ENCODE measurements at places on chromosomes 11 and 22.
A peak's percentile ranks its signal among the peaks of the same experiment; 100 is the strongest.

GRCh38 chr11:12918667-12919066, 90.4 kb upstream of the RASSF10 start:
- no peak for DNase-seq

- DNase-seq: no peak
Measured at GRCh38 chr11:104918113-104918824, 20.0 kb upstream of the CASP12 start.

- no peak for DNase-seq
Measured at GRCh38 chr22:32717337-32718240, 83.9 kb upstream of the TIMP3 start.

DNA sequence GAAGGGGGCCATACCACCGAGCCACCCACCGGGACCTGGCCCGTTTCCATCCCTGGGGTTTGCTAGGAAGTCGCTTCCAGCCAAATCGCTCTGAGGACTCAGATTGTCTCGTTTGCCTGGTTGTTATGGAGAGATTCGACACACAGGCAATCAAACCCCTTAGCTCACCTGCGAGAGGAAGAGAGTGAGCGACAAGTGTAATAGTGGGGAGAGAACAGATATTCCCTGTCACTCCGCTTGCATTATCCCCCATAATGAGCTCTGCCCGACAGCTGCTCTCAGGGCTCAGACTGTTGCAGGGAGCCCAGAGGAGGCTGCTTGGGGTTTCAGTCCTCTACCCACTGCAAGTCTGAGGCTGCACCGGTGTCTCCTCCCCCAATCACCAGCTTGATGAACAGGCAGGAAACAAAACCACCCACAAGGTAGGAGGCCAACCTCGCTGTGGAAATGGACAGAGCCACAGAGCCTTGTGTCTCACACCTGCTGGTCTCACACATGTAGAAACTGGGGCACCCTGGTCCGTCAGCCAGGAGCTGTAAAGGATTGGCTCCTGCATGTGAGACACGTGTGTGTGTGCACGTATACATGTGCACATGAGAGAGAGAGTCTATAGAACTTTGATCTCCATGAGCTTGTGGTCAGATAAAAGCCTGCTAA, 351.1 kb downstream of the BUD13 start:
- DNase-seq: no peak

GRCh38 chr11:121453589-121454299, 977 bp upstream of the SORL1-AS1 start:
- no peak for DNase-seq

- DNase-seq: no peak
Measured at GRCh38 chr11:112543390-112543789, 282.7 kb upstream of the PLET1 start.

GRCh38 chr11:26483108-26483507, 89.0 kb downstream of the MUC15 start:
- DNase-seq: no peak

DNA sequence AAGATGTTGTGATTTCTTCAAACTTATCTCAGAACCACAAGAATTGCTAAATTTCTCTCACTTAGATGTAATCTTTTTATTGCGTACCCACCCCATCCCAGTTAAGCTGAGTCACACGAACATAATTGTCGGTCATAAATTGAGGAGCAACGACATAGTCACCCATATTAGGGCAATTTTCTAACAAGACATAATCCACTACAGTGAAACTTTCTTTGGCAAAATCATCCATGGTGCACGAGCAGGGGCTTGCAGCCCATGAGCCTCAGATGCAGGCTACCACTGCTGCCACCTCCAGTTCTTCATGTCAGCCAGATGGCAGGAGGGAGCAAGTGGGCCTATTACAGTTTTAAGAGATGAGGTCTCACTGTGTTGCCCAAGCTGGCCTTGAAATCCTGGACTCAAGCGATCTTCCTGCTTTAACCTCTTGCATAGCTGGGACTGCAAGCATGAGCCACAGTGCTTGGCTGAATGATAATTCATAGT, 70.3 kb upstream of the GRK2 start:
- no peak for DNase-seq

GRCh38 chr22:48840112-48840949, 987.3 kb downstream of the BRD1 start:
- no peak for DNase-seq

- no peak for DNase-seq
Measured at GRCh38 chr22:50326225-50326955, 422 bp downstream of the DENND6B start.

GRCh38 chr11:122764371-122765090, 73.8 kb upstream of the CRTAM start:
- DNase-seq: no peak

DNA sequence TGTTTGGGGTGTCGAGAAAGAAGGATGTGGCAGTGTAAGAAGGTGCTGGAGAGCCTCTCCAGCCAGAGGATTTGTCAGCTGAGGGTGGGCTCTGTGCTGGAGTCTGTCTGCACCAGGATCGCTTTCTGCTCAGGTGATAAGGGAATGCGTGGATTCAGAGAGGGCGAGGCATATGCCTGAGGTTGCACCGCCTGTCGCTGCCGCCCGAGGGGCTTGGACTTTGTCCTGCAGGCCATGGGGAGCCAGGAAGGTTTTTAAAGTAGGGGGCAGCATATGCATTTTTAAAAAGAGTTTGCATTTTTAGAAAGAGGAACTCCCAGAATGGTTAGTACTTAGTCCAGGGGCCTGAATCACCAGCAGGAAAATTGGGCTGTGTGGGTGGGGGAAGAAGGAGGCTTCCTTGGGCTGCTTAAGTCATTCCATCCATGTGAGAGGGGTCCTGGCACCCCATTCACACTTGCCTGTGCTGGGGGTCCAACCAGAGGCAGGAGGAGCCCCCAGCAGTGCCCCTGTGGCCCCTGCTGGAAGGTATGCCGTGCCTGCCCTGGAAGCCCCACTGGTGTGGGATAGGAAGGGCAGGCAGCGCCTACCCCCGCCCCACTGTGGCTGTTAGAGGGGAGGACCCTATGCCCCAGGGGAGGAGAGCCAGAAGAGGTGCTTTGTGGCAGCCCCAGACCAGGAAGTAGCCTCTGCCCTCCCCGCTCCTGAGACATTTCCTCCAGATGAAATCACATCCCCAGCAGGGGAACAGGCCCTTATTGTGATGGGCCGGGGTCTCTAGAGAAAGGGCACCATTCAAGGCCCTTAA, 35.8 kb upstream of the MYRF start:
- DNase-seq: no peak

DNA sequence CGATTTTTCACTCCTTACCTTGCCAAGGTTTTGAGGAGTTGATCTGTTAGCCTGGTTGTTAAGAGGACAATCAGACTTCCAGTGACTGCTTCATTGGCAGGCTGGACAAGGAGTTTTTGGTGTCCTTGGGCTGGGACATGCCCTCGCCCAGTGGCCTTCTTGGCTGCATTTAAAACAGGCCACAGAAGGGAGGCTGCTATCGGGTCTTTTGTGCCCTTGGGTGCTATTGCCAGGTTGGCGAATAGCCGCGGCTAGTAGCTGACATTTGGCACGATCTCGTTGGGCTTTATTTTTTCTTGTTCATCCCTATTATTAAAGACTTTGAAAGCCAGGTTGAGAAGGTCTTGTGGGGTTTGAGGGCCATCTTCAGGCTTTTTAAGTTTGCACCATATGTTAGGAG, 99.4 kb downstream of the ELP4 start:
- no peak for DNase-seq

DNA sequence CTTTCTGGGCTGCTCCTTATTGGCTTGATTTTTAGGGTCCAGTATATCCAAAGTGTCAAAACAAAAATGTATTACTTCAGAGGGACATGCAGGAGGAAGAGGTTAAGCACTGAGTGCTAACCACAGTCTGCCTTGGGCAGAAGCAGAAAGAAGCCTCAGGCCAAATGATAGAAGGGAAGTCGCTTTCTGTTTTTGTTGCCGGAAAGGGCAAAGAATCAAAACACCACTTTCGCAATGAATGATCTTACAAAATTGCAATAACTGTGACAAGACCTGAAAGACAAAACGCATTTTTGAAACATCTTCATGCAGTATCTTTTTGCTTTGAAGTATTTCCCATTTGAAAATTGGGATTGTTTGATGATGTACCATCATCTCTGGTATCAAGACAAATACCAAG, 70.1 kb upstream of the PICALM start:
- peak; percentile 3 for DNase-seq

DNA sequence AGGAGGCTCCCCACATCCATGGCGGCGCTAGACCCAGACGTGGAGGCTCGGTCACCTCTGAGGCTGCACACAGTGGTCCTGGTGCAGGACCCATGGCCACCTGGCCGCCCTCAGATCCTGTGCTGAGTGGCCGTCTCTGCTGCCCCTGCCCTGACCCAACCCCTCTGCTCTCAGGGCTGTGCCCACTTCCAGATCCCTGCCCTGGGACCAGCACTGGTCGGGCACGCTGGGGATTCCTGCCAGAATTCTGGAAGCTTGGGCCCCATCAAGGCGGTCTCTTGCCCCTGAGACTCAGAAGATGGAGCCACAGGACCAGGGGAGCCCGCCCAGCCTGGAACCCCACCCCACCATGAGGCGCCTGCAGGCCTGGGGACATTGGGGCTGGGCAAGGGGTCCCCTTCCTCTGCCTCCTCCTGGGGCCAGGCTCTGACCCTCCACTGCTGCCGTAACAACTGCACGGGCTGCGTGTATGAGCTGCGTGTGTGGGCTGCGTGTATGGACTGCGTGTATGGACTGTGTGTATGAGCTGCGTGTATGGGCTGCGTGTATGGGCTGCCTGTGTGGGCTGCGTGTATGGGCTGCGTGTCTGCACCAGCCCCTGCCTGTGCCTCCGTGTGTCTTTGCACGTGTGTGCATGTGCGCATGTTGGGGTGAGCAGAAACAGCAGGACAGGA, 48.7 kb downstream of the IGLL1 start:
- no peak for DNase-seq
